Activated CD4-positive, alpha-beta memory T cell treated with anti-CD3 and anti-CD28 coated beads, Interleukin-2, amount 10 ng/mL, durations not matched to agents 7 days and 5 days (primary cell): ENCODE measurements at places on chromosomes 7 and 10. TPM values are rescaled to one million over a fixed set of nuclear protein-coding genes. Genes with fewer than 3 reads are reported as not detected.

The NOD1 gene
- 22.6 TPM for total RNA-seq

The NYAP1 gene
- total RNA-seq = 0.05 TPM

DNA sequence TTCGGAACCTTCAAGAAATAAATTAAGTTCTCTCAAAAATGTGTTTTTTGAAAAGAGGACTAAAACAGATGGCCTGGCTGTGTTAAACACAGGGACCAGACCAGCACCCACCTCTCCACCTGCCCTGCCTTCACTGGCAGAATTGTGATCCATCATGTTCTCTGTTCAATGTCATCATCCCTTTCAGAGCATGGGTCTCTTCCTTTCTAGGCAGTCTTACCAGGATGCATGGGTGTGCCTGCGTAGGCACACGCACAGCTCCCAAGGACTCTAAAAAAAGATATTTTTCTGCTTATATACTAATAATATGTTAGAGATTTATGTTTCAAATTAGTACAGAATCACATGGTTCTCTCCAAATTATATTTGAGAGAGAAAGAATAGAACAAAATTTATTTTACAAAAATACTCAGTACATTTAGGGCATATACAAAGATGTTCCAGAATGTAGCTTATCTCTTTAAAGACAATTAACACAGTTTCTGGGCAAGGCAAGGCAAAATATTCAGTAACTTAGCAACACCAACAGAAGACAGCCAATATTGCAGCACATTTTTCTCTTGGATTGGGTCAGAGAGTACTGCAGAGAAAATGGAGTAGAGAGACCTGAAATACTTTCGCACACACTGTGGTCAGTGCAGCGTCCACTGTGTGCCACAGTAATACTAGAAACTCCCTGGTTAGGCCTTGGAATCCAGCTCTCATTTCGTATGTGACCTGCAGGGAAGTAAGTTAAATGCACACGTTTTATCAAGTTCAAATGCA is 52.8 kb downstream of the EGFR start:
- DNase-seq = no peak
- no peak overlapping the region for H3K27ac ChIP-seq
- H3K27me3 ChIP-seq = peaks cover 33% of the 10 kb centered on the region
- H3K4me3 ChIP-seq = no peak overlapping the region

The CPA1 gene
- total RNA-seq = not detected

DNA sequence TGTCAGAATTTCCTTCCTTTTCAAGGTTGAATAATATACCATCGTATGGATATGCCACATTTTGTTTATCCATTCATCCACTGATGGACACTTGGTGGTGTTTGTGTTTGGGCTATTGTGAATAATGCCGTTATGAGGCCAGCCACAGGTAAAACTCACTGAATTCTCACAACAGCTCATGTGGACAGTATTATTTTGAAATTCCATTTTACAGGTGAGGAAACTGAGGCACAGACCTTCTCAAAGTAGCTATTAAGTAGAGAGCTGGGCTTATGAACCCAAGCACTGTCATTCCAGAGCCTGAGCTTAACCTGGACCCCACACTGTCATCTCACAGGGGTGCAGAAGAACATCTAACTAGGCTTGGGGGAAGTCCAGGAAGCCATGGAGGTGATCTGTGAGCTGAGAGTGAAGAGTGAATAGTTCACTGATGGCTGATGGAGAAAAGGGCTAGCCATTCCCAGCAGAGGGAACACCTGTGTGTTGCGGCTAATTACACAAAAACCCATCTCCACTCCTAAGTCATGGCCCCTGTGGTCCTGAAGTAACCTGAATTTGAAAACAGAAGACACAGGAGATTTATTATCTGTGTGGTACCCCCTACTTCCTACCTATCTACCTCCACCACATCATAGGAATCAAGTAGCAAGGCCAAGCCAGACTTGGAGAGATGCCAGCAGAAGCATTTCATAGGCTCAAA is 8.7 kb downstream of the INMT start:
- H3K4me3 ChIP-seq = no peak overlapping the region
- H3K36me3 ChIP-seq = no peaks in the 10 kb centered on the region
- H3K27me3 ChIP-seq = peaks cover 13% of the 10 kb centered on the region
- H3K4me1 ChIP-seq = no peaks in the 10 kb centered on the region
